ENCODE measurements at places on chromosomes 12 and 14.

DNA sequence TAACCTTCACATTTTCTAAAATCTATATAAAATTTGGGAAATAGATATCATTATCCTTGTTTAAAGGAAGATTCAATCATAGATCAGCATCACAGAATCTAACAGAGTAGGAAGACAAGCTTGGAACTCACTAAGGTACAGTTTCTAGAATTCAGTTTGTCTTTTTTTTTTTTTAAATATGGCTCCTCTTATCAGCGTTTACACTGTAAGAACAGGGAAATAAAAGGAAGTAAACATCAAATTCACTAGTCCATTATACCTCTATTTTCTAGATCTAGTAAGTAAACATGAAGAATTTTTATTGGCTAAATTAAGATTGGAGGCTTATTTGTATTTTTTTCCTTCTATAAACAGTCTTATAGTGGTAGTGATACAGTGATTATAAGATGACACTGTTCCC is 144.9 kb downstream of the LRIG3 start:
- no peak for DNase-seq

GRCh38 chr12:83216230-83216629 is 529.5 kb downstream of the TMTC2 start:
- no peak for DNase-seq

- DNase-seq = no peak
Measured at GRCh38 chr12:13042666-13043230, 1.4 kb upstream of the FAM234B start.

DNA sequence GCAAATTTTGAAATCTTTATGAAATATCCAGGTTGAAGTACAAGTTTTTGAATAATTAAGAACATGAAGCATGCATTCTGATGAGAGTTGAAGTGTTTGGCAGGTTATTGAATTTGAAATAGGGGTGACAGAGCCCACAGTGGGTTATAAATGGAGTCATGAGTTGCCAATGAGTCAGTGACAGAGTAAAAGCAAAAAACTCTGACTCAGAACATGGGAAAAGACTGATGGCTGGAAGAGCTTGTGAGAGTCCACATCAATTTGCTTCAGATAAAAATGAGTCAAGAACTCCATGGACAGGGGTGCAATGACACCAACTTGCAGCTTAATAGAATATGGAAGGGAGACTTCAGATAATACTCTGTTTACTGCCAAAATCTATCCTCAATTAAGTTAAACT is 105.3 kb downstream of the SLC6A15 start:
- DNase-seq = no peak

DNA sequence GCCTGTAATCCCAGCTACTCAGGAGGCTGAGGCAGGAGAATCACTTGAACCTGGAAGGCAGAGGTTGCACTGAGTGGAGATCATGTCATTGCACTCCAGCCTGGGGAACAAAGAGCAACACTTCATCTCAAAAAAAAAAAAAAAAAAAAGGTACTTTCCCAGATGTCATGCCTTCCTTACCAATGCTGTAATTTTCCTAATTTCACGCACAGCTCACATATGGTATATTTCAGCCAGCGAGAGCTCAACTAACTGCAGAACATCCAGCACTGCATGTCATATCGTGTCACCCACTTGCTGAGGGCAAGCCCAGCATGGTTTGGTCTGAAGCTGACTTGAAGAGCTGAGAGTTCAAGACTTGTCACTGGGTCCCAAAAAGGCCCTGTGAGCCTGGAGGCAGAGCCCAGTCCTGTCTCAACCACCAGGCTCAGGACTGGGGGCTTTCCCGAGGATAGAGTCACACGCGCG is 29.0 kb downstream of the NFKBIA start:
- DNase-seq = peak; percentile 73

- no peak for DNase-seq
Measured at GRCh38 chr12:45730084-45730347, 510 bp downstream of the ARID2 start.

- DNase-seq = no peak
Measured at GRCh38 chr12:115212356-115212755, 528.4 kb upstream of the TBX3 start.

GRCh38 chr14:24665440-24665991 is 31.5 kb upstream of the GZMB start:
- DNase-seq = no peak

DNA sequence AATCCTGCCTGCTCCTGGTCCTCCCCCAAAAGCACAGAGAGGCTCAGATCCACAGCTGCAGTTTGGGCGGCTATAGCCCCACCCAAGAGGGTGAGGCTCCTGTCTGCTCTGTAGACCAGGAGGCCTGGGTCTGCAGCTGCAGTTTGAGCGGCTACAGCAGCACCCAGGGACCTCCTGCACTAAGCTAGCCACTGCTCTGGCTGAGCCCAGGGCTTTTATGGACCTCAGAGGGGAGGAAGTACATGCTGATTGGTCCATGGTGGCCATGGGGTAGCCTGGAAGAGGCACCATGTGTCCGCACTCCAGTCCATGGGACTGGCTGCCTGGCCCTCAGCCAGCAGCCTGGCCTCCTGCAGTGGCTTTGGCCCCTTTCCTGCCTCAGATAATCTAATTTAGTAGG is 49.6 kb upstream of the GSC start:
- no peak for DNase-seq

DNA sequence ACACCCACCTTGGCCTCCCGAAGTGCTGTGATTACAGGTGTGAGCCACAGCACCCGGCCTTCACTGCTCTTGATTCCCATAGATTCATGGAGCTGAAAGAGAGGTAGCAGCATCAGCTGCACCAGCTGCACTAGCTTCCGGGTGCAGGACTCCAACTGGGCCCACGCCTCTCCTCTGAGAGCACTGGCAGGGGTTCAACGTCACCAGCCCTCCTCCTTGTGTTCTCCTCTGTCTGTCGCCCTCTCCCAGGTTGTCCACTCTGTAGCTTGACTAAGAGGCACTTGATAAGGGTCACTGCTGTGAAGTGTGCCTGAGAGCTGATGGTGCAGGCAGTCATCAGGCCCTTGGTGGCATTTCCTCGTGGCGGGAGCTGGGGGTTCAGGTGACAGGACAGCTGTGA is 28.3 kb downstream of the MLXIP start:
- DNase-seq = no peak

GRCh38 chr12:52245259-52245961 is 12.4 kb downstream of the KRT7 start:
- DNase-seq = no peak

GRCh38 chr12:41558671-41559070 is 370.6 kb downstream of the PDZRN4 start:
- no peak for DNase-seq

- DNase-seq = no peak
Measured at GRCh38 chr12:99142651-99143050, 497.6 kb downstream of the APAF1 start.

DNA sequence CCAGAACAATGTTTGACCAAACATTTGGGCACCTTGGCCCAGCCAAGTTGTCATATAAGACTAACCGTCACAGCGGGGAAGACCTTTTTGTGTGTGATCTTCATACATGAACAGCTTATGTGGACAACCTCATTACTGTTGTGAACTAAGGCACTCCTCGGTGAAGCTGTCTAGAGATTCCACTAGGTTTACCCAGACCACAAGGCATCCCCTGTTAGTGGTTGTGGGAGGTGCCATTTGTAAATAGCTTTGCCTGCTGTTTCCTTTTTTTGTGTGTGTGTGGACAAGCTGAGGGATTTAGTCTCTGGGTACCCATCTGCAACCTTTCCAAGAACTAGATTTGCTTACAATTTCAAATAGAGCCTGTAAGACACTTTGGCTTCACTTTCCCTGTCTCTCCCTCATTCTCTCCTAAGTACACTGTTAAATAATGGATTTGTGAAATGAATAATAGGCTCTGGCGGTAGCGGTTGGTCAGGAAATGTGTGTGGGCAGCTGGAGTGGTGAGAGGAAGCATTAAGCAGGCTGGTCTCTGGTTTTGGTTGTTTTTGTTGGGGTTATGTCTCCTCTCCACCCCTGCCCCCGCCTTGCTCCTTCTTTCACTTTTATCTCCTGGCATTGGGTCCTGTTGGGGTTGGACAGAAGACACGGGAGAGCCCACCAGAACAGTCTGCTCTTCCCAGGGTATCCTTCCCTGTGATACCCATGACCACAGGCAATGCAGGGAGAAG is 727.6 kb downstream of the VRK1 start:
- DNase-seq = no peak

DNA sequence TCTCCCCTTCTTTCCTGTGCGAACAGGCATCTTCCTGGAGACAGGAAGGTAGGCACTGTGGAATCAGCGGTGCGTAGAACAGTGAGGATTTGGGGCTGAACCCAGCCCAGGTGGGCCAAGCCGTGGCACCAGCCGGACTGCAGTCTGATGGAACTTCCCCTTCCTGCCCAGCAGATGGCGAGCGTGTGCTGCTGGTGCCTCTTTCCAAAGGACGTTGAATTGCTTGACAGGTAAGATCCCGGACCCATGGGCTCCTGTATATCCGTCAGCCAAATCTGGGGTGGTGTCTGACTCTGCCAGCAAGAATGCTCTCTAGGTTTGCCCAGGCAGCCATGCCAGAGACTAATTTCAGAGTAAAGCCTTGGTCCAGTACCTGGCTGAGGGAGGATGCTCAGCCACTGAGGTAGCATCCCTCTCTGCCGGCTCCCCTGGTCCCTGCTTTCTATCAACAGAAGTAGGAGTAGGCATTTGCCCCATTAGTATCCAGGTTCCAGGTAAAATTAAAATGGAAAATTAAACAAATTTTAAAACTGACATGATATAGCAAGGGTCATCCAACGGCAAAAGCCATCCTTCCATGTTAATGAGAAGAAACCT is 21.1 kb upstream of the KCNA5 start:
- DNase-seq = peak; percentile 37

GRCh38 chr14:100975671-100976070 is 72.1 kb upstream of the RTL1 start:
- no peak for DNase-seq

DNA sequence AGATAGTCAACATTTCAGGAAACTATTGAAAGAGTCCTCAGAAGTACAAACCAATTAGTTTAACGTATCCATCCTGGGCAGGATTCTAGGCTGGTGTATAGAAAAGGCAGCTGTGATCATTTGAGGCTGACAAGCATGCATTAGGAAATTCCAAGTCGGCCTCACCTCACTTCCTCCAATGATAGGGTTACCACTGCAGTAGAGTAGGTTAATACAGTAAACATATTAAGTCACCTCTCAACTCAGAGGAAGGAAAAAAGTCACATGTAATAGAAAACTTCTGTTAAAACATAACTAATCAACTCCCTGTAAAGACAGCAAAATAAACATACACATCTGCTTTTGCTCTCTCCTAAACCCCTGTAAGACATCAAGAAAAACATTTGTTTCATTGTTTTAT is 33.5 kb downstream of the MED13L start:
- DNase-seq = no peak

DNA sequence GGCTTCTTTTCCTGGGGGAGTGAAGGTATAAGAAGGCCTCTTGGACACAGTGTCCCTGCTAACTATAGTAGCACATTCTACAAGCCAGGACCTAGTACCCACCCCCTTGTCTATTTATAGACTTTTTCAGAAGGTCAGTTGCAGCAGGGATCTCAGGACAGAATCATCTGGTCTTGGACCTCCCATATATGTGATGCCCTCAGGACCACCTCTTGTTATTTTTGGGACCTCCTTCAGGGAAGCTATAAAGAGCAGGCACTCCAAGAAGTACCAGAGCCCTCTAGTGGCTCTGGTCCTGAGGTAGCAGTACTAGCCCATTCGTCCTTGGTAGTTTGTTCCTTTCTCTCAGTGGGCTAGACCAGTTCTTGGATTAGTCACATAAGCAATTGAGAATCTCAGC is 4.3 kb downstream of the COQ10A start:
- peak; percentile 31 for DNase-seq

- no peak for DNase-seq
Measured at GRCh38 chr12:132623072-132623869, 4.7 kb downstream of the P2RX2 start.

GRCh38 chr12:18794000-18794399 is 56.1 kb downstream of the CAPZA3 start:
- DNase-seq = no peak

- DNase-seq = no peak
Measured at GRCh38 chr14:65079201-65079600, 23.1 kb downstream of the MAX start.

- DNase-seq = no peak
Measured at GRCh38 chr12:22190-22529, 44.4 kb upstream of the IQSEC3 start.

- DNase-seq = no peak
Measured at GRCh38 chr12:39780411-39780912, 160.9 kb upstream of the ABCD2 start.

DNA sequence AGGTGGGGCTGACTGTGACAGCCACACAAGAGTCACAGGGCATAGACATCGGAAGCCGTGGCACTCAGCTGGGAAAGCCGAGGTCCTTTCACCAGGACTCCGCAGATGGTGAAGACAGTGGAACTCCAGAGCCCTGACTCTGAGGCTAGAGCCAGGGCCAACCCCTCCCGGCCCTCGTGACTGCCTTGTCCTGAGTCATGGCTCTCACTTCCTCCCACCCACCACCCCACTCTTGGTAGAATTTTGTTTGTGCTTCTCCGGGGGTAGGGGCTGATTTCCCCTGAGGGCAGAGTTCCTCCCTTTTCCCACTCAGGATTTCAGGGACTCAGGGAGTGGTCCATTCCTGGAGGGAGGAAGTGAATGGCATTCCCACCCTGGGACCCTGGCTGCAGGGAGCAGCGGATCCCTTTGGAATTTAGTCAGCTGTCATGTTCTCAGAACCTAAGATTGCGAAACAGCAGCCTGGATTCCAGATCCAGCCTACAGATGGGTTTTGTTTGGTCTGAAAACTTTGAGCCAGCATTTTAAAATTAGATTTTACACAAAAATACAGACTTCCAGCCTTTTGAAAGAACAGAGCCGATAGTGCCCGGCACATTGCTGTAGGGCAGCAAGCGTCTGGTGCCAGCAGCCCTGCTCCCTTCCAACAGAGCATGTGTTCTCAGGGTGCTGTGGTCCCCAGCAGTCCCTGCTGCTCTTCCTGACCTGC is 50.7 kb downstream of the TPCN1 start:
- peak; percentile 82 for DNase-seq

DNA sequence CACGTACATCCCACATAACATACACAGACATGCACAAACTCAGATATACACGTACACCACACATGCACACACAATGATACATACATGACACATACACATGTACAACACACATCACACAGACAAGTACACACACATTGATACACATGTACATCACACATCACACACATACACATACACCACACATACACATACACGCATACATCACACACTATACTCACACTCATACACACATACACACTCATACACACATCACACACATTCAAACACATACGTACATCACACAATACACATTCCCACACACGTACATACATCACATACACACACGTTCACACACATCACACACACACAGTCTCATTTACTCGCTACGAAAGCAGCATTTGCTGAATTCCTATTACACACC is 4.5 kb downstream of the ZNF605 start:
- DNase-seq = no peak

GRCh38 chr14:94903338-94903737 is 133.4 kb upstream of the GSC start:
- DNase-seq = no peak

GRCh38 chr12:57637364-57637763 is 4.4 kb upstream of the B4GALNT1 start:
- no peak for DNase-seq

GRCh38 chr12:24997496-24997895 is 48.6 kb upstream of the BCAT1 start:
- no peak for DNase-seq
